BJ (cell line): ENCODE measurements at places on chromosomes 12 and 14.

DNA sequence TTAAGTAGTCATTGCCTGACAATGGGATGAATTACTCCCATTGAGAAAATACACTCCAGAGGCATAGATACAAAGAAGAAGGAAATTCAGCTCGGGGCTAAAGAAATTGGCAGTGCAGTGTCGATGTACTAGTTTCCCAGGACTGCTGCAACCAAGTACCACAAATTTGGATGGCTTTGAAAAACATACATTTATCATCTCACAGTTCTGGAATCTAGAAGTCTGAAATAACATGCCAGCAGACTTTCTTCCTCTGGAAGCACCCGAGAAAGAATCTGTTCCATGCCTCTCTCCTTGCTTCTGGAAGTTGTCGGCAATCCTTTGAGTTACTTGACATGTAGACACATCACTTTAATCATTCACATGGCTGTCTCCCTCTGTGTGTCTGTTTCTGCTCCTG lies 101.9 kb downstream of the TMTC3 start:
- DNase-seq, result no peak

DNA sequence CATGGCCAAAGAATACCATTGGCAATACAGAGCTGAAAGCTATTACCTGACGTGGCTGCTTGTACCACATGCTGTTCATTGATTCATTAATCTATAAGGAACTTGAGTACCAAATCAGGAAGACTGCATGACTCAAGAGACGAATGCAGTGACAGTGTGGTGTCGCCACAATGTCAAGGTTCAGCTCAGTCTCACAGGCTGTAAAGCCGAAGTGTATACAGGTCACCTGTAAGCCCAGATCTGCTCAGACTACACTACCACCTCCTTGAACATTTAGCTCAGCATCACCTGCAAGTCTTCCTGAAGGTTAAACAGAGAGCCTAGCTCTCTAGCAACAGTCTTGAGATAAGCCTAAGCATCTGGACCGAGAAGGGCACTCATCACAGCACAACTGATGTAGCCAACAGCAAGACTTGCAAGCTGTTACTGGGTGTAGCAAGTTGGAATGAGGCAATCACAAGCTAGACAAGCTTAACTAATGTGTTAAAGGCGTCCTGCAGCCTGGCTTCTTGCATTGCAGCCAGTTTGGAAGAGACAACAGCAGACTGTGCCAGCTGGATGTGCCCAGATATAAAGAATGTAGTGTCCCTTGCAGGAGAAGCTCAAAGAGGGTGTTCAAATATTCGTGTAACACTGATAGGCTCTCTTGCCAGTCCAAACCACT lies 21.0 kb downstream of the TMTC1 start:
- no peak for DNase-seq

DNA sequence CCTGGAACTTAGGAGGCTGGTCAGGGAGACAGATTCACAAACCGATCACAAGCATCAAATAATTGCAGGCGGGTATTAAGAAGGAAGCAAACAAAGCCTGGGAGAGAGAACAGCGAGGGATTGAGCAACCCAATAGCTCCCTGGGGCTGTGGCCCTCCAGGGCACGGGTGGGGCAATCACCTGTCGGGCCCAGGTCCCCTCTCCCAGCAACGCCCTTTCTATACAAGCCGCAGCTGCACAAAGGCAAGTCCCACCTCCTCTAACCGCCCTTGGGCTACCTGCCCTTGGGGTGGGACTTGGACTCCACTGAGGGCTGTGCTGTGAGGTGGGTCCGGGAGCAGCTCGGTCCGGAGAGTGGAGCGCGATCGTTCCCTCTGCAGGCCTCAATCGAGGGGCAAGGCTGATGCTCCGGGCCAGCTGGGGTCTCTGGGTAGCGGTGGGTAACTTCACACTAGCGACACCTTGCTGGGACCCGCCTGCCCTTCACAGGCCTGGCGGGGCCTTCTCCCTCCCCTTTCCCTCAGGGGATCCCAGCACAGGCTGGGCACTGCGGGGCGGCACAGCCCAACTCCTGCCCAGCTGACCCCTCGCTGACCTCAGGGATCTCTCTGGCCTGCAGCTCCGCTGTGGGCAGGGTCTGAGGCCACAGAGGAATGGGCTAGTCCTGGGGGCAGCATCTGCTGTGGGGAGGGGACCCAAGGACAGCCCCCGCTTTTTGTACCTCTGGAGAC lies 8.0 kb downstream of the PHB2 start:
- DNase-seq, result no peak

- DNase-seq, result no peak
Observed at GRCh38 chr14:54647378-54647777, 80.5 kb downstream of the SAMD4A start.

DNA sequence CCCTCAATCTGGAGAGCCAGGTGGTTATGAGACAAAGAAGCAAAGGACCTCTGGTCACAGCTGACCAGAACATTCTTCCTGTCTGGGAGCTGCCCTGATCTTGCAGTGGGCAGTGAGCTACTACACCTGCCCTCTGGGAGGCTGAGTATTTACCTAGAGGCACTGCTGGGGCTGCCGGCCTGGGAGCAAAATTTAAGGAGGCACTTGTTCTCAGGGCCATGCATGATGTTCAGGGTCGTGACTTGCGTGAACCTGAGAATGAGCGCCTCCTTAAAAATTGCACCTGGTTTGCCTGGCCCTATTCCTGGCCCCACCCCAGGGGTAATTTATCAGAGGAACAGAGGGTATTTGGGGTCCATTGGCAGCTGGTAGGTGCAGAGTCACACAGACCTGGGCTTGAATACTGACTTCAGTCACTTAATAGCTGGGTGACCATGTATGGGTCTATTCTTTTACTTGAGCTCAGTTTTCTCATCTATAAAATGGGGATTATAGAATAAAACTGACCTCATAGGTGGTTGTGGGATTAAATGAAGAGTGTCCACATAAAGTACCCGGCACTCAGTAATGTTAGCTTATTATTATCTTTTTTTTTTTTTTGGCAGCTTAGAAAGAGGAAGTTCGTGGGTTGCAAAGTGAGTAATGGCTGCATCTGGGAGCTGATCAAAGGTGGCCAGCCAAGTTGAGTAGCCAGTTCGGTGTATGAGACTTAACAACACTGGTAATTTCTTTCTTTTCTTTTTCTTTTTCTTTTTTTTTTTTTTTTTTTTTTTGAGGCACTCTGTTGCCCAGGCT lies 107.4 kb upstream of the MED13L start:
- no peak for DNase-seq

DNA sequence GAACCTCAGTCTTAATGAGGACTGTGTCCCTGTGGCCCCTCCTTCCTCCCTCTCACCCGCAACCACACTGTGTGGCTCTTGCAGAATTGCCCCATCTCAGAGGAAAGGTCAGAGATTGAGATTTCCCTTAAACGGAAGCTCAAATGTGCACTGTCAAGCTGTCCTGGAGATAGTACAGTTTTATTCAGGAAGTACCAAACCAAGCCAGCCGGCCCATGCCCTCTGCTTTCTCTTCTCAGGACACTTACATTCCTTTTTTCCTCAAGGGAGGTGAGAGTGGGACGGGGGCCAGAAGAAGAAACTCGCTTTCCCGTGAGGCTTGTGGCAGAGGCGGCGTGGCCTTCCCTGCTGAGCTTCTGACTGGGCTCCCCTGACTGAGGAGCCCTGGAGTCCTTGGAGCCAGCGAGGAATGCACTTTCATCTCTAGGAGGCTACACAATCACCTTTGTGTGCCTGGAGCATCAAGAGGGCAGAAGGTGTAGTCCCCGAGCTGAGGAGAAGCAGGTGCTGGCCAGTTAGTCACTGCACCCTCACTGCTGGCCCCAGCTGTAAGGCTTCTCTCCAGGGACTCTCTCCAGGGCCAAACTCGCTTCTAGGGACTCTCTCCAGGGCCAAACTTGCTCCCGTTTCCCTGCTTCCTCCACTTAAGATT lies 24.1 kb upstream of the ATP2A2 start:
- no peak for DNase-seq

GRCh38 chr14:24403294-24403998 lies 4.6 kb downstream of the NYNRIN start:
- DNase-seq, result no peak

- DNase-seq, result peak; percentile 39
Observed at GRCh38 chr12:67482751-67483661, 165.5 kb upstream of the DYRK2 start.

- no peak for DNase-seq
Observed at GRCh38 chr12:48045965-48046518, 41.8 kb upstream of the COL2A1 start.

DNA sequence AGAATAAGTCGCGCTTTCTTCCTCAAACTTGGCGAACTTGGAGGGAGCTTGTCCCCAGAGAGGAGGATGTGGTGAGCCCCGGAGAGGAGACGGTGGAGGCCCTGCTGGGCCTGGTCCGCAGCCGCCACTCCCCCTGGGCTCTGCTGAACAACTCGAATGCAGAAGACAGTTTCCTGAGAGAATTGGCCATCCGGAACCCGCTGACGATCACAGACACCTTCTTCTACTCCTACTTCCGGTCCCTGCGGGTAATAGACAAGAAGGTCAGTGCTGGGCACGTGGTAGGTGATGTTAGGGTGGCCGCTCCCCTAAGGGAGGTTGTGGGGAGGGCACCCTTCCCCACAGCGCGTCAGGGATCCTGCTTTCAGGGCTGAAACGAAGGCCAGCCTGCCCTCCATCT lies 1.6 kb downstream of the LRRC43 start:
- DNase-seq, result no peak

DNA sequence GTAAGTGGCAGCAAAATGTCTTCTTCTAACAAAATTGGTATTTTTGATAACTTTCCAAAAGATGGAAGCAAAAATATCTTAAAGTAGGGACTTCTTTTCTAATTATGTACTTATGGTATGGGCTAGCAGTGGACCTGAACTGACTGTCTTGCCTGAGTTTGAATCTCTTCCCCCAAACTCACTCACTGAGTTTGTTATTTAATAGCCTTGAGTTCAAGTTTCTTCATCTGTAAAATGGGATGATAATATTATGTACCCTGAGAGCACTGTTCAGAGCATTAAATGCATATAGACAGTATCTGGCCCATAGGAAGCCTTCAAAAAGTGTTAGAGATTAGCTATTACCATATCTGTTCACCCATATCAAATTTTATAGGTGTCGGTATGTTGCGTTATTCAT lies 210.4 kb upstream of the NUDT4 start:
- DNase-seq, result no peak

DNA sequence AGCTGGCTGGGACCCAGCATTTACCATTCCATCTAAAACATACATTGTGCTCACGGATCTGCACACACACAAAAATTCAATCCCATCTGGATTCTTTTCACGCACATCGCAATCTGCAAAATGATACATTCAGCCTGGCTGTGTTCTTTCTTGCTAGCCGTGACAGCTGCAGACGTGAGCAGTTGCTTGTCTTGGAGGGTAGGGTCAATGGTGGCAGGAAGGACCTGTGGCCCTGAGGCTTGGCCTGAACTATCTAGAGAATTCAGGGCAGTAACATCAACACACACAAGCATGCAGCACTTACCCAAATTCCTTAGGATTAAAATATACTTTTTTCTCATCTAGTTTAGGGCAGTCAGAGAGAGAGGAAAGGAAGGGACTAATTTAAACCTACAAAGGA lies 72.0 kb downstream of the DICER1 start:
- no peak for DNase-seq

DNA sequence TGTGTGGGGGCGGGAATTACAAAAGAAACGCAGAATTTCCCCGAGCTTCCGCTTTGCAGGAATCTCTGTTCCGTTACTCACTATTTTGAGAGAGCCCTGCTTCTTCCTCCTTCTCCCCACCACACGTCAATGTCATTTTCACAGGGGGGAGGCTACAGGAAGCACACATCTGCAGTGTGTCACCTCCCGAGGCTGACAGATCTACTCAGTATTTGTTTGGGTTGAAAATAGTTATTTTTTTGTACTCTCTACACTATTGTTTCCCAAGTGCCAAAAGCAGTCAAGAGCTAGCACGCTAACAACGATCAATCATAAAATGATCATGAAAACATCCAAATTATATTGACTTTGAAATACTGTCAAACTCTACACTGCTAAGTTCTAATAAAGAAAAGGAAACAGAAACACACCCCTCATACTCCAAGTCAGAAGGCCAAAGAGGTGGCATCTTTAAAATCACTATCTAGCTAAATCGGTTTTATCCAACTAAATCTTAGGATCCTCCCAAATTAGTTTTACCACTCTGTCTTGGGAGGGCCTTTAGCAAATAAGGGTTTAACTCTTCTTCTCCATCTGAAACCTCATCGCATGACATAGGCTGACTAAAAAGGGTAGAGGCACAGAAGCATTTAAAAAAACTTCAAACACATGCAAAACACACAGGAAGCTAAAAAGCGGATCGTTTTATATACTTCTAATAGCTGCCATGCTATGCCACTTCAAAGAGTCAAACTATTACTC lies 51.8 kb downstream of the FOXN3 start:
- DNase-seq, result no peak

GRCh38 chr12:2904260-2904659 lies 13.6 kb downstream of the TULP3 start:
- DNase-seq, result no peak

DNA sequence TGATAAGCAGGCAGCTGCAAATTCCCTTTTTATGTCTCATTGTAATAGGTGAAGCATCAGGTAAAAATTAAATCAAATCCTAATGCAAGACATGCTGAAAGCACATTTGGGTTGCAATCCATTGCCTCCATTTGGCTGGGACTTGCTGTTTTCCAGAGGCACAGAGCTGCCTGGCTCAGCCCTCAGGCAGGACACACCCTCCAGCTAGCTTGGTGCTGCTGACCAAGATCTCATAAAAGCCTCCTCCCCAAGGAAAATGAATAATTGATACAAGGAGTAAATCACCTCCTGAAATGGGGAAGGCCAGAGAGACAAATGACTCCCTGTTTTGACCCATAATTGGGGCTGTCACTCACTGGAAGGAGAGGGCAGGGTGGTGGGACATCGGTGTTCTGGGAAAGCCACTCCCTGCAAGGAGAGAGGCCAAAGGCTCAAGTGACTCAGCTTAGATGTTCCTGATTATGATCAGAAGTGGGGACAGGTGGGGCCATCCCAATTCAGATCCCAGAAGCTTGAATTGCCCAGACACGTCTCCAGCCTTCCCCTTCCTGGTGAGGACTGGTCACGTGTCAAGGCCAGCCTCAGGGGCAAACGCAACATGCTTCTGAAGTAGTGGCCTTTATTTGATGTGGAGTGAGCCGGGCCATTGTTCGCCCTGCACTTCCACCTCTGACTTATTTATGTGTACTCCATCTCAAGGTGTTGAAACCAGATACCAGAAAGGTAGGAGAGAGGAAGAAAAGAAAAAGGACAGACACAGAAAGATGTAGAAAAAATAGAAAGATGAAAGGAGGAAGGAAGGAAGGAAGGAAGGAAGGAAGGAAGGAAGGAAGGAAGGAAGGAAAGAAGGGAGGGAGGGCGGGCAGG lies 773.7 kb downstream of the BCL11B start:
- DNase-seq, result no peak

DNA sequence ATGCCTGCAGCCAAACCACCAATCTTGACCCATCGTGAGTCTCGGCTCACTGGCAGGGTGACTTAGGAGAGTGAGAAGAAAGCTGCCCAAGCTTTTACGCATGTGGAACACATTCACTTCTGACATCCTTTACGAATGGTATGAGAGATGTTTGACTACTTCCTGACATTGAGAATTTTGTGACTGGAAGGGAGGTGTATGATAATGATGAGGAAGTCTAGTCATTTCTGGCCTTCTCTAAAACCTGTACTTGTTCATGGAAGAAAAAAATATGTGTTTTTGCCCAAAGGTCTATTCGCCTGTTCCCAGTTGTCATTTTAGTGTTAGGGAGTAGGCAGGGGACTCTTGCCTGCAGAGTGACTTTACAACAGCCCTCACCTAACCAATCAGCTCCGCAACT lies 227.2 kb upstream of the ATP2B1 start:
- no peak for DNase-seq
